Activated CD4-positive, alpha-beta T cell treated with anti-CD3 and anti-CD28 coated beads, Interleukin-2, amount 50 U/mL, for 24 hours (primary cell): ENCODE measurements at places on chromosomes 2 and 18.

DNA sequence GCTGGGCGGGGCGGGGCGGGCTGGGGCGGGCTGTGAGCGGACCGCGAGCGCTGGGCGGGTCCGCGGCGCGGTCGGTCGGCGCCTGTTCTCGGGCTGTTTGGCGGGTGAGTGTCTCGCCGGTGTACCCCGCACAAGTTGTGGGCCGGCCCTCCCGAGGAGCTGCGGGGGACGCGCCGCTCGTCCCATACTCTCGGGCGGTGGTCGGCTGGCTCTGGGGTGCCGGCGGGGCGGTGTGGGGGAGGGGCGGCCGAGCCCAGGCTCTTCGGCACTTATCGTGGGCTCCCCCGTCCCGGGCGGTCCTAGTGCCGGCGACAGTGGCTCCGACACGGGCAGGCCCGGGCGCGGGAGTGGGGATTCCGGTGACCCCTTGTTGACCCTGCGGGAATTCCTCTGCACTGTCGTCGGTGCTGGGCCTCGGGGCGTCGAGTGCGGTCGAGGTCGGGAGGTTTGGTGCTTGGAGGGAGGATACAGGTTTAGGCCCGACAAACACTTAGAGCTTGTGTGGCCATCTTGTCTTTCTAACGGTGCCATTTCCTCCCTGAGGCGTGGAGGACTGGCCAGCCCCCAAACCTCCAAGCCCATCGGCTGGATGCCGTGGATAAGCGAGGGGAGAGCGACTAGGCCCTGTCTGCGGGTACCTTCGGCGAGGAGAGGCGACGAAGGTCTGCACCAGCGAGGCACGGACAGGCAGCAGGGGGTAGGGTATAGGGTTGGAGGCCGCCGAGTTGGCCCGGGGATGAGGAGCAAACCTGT, at the start of gene SEPTIN2:
Gene SEPTIN2, plus strand, starts transcription at position 47 of the 753 bp plus-strand sequence. CDS start 8,308 bp downstream, outside the sequence.
- no peak for DNase-seq

DNA sequence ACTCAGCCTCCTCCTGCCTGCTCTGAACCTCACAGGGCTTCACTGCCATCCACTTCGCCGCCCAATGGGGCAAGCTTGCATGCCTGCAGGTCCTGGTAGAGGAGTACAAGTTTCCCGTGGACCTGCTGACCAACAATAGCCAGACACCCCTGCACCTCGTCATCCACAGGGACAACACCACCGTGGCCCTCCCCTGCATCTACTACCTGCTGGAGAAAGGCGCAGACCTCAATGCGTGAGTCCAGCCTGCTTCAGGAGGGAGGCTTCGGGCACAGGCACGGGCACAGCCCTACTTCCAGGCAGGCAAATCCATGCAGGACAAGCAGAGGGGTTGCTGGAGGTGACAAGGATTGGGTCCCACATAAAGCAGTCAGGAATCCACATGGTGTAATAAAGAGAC, 1.2 kb downstream of the ANKRD53 start:
- DNase-seq = no peak

GRCh38 chr18:49685231-49685942, 123.5 kb downstream of the LIPG start:
- no peak for DNase-seq

DNA sequence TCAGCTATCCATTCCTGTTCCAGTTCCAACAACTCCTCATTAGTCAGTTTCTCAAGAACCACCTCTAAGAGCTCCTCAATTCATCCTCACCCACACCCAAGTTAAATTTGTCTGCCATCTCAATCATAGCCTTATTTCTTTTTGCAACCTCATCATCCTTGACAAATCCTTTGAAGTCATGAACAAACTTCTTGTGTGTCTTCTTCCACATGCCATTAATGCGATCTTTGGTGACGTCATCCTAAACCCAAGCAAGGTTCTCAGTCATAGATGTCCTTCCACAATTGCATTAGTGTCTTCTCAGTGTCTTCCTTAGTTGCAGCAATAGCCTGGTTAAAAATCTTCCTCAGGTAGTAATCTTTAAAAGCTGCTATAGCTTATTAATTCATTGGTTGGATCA, 71.2 kb upstream of the FSIP2 start:
- no peak for DNase-seq

DNA sequence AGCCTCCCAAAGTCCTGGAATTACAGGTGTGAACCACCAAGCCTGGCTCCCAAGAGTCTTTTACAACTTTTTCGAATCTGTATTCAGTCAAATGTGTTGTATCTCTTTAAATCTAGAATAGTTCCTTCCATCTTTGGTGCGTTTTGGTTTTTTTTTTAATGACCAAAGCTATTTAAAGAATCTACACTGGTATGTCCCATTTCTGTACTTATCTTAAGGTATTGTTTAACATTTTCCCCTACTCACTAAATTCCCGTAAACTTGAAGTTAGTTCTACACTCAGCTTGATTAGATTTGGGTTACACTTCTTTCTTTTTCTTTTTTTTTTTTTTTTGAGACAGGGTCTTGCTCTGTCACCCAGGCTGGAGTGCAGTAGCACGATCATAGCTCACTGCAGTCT, 63.8 kb downstream of the TMEM237 start:
- no peak for DNase-seq

GRCh38 chr18:8351161-8351560, 258.1 kb upstream of the RAB12 start:
- no peak for DNase-seq

- no peak for DNase-seq
Measured at GRCh38 chr2:182716650-182716979, 558 bp downstream of the DNAJC10 start.
